ENCODE measurements at places on chromosomes 5 and 9.

- DNase-seq = no peak
Observed at GRCh38 chr5:7494481-7495130, 98.7 kb downstream of the ADCY2 start.

GRCh38 chr5:177427919-177428573, 1.6 kb downstream of the GRK6 start:
- no peak for DNase-seq

DNA sequence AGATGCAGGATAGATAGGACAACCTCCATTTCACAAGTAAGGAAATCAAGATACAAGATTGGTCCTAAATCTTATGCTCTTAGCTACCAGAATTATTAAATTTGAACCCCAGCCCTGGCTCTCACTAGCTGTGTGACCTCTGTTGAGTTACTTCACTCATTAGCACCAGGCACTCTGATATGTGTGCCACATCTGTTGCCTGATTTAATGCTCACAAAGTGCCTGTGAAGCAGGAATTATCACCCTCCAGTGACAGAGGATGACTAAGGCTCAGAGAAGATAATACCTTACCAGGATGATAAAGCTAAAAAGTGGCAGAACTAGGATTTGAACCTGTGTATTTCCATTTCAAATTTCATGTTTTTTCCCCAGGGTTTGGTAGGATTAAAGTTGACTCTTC, 110.0 kb downstream of the PLPPR1 start:
- no peak for DNase-seq

GRCh38 chr9:86407022-86407421, 52.8 kb upstream of the TUT7 start:
- peak; percentile 65 for DNase-seq

DNA sequence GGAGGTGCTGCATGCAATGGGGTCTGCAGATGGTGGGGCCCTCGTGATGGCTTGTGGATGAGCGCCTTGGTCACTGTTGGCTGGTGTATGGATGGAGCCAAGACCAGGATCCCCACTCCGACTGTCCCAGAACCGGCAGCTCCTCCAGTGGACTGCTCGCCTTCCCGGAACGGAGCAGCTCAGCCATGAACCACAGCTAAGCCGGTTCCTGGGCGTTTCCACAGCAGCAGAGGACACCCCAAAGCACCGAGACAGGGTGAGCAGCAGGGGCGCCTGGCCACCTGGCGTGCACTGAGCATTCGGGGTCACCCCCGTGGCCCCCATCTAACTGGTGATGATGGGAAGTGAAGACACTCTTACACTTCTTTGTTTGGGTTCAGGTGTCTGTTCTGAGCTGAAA, 26.1 kb downstream of the CCDC187 start:
- no peak for DNase-seq

DNA sequence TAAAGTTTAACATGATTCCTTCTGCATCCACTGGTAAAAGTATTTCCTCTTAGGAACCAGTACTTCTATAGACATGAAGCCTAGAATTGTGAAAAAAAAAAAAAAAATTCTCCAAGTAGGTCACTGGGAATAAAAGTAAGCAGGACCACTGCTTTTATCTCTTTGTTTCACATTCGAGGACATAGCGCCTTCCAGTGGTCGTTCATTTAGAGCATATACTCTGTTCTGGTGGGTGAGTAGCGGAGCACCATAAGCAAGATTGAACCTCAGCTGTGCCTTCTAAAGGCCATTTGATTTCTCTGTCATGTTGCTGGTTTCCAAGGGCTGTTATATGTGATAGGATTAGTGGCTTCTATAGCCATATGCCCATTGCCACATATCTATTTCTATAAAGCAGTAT, 393.1 kb downstream of the TMEM232 start:
- no peak for DNase-seq

- no peak for DNase-seq
Observed at GRCh38 chr9:90979639-90980038, 178.0 kb downstream of the SYK start.

DNA sequence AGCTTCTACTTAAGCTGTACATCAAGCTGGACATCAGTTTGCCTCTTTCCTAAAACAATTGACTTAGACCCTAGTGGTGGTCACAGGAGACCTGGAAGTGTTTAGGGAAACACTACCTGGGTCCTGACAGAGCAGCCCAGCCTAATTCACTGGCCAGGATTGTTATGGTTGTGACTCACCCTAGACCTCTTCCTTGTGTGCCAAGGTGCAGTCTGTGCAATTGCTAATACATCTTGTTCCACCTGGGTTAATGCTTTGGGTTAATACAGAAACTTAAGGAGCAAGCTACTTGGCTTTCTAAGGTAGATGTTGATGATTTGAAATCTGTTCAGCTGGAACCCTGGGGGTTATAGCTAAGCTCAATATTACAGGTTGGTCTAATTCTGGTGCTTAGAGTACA, 48.7 kb upstream of the SLC46A2 start:
- DNase-seq = no peak

- no peak for DNase-seq
Observed at GRCh38 chr5:96326902-96327301, 106.1 kb downstream of the PCSK1 start.

GRCh38 chr9:13586587-13587374, 307.3 kb upstream of the MPDZ start:
- no peak for DNase-seq

GRCh38 chr9:20135119-20135697, 346.4 kb upstream of the SLC24A2 start:
- no peak for DNase-seq

GRCh38 chr5:174284873-174285272, 239.4 kb downstream of the NSG2 start:
- no peak for DNase-seq

DNA sequence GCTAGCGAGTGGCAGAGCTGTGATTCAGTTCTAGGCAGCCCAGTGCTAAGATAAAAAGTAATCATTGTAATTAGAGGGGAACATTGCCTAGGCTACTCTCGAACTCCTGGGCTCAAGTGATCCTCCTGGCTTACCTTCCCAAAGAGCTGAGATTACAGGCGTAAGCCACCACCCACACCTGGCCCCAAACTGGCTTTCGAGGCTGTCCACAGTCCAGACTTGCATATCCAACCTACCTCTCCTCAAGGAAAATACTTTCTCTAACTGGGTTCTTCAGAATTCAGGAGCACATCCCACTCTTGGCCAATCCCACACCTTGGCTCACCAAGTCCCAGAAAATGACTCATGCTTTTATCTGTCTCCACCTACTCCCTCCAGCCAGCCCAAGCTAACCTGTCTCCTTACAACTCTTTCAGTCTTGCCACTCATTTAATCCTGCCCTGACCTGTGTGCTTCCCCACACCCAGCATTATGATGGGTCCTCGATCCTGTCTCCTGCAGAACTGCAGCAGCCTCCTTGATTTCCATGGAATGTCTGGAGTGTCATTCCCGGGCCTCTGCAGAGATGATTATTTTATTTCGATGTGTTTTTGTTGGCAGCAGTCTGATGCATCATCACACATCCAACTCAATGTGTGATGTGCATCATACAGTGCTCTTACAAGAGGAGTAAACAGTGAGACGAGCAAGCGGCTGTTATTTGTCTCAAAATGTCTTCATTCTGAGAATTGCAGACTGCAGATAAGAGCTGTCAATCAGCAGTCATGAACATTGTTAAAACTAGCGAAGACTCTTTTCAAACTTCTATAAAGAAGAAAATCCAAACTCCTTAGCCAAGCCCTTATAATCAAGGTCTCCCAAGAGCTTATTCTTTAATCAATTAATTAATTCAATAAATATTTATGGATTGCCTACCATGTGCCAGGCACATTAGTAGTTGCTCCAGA, 167.3 kb downstream of the SEC61B start:
- peak; percentile 89 for DNase-seq

DNA sequence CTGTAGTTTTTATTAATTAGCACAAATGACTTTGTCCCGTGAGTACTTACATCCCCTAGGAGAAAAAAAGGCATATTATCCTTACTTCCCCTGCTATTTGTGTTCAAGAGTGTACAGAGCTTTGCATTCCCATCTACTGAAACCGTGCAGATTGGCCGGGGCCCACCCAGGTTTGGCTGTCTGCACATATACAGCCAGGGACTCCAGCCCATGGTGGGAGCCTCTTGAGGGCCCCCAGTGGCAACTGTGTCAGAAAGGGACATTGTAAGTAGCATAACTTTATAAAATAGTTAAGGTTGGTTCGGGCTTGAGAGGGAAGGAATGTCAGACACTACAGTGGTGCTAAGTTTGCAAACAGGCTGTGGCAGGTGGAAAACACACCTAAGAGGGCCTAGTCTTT, 24.7 kb downstream of the PHF2 start:
- no peak for DNase-seq

DNA sequence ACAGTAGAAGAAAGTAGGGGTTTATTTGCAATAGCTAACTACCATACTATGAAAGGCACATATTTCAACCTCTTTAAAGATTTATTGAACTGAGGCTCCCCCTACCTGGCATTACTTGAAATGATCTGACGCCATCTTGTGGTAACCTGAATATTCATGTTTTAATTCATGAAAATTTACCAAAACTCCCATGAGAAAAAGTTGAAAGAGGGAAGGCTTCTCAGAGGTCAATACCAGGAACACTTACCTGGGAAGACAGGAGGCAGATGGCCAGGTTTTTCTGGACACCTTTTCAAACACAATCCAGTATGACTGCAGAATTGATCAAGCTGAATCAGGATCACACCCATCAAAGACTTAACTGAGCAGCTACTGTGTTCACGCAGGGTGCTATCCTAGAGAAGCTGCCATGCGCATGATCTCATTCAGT, 9.4 kb downstream of the PRELID2 start:
- peak; percentile 16 for DNase-seq

DNA sequence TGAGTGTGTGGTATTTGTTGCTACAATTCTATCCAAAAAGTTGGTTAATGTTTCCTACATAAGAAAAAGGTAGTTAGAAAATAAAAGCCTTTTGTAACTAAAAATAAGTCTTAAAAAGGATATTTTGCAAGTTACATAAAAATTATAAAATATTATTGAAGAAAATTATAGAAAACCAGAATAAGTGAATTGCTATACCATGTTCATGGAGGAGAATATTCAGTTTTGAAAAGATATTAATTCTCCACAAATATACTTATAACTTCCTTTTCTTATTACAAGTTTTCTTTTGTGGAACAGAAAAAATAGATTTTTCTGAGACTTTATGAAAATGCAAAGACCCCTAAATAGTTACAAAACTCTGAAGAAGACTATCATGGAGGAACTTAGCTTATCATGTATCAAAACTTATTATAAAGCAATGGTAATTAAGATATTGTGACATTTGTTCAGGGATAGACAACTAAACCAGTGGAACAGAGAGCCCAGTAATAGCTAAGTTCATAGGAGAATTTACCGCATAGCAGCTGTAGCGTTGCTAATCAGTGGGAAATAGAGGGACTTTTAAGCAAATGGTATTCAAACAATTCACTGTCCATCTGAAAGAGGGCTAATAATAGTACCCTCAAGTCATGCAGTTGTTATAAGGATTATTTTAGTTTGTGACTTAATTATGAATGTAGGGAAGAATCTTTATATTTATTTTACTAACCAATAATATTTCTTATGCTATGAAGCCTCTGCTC, 515.2 kb upstream of the ZNF608 start:
- DNase-seq = no peak

DNA sequence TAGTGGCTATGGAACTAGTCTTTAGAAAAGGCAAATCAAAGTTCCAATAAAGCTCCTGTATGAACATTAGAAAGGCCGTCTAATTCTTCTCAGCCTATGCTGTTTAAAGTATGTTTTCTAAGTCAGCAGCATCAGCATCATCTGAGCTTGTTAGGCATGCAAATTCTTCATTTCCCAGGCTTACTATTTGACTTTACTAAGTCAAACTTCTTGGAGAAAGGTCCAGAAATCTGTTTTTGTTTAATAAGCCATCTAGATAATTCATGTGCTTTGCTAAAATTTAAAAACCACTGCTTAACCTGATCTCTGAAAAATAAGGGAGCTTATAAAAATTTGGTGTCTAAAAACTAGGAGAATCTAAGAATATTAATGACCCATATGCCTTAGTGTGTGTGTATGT, 200.2 kb upstream of the SGCD start:
- no peak for DNase-seq

- DNase-seq = no peak
Observed at GRCh38 chr5:88979726-88980125, 96.7 kb upstream of the MEF2C start.

- peak; percentile 43 for DNase-seq
Observed at GRCh38 chr9:124370896-124371582, 44.2 kb downstream of the PSMB7 start.

- DNase-seq = no peak
Observed at GRCh38 chr5:170536525-170536924, 32.7 kb downstream of the KCNIP1 start.

DNA sequence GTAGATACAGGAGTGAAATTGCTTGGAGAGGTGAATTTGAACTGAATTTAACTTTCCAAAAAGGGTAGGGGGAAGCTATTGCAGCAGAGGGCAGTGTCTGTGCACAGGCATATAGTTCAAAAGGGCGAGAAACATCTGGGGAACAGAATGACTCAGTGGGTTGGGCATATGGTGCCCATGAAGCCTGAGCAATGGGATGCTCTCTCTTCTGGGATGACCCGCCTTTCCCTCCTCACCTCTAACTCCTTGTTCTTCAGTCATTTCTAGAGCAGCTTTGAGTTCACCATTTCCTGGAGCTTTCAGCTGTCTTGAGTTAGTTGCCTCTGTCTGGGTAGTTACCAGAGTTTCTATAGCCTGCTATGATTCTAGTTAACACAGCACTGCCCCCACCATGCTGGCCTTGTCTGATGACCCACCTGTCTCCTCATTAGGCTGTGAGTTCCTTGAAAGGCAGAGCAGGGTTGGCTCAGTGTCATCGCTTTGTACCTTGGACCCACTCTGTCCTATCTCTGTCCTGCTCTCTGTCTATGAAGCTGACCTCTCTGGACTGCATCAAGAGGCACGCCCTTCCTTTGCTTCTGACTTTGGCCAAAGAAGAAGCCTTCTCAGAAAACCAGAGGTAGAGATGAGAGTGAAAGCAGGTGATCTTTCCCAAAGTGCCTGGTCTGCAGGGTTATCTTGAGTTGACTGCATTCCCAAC, 299.6 kb upstream of the KLF4 start:
- no peak for DNase-seq

DNA sequence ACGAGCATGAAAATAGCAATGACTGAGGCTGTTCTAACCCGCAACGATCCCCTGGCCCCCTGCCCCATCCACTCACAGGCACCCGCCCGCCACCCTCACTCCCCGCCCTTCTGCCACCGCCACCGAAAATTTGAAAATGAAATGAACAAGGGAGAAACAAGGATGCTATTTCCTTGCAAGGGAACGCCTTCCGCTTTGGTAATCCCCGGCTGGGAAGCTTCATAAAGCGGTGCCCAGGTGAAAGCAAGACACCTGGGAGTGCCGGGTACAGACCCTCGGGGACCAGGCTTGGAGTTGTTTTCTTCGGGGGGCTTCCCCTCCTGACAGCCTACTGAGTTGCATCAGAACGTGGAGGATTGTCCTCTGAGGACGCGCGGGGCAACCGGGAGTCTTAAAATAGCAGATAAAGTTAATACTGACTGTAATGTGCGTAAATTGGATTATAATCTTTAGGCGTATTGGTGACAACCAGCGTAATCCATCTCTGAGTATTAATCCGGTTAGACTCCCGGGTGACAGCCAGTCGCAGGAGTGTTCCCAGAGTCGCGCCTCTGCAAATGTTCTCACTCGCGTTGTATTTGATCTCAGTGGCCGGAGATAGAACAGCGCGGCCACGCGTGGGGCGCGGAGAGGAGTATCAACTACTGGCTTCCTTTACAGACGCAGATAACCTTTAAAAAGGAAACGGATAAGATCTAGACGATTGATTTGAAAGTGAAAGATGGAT, 885 bp upstream of the MLLT3 start:
- no peak for DNase-seq

- DNase-seq = no peak
Observed at GRCh38 chr5:80093796-80094195, 58.6 kb downstream of the THBS4 start.

- no peak for DNase-seq
Observed at GRCh38 chr5:135484674-135485086, 32.5 kb upstream of the TIFAB start.
